ENCODE measurements at places on chromosomes 1 and 21.

DNA sequence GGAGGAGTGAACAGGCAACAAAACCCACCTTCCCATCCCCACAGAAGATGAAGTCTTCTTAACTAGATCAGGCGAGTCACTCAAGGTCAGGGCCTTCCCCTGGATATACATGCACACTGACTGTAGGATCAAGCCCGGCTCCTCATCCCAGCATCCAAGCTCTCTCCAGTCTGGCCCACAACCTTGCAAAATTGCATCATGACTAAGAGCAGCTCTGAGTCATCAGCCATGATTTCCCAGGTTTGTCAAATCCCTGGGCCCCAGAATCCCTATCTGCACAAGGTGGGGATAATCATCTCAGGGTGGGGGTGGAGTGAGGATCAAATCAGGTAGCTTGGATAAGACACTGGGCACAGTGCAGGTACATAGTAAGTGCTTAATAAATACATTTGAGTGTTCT lies 199.3 kb upstream of the GRIK3 start:
- DNase-seq = no peak

GRCh38 chr1:26582053-26582835 lies 52.7 kb downstream of the RPS6KA1 start:
- no peak for DNase-seq

DNA sequence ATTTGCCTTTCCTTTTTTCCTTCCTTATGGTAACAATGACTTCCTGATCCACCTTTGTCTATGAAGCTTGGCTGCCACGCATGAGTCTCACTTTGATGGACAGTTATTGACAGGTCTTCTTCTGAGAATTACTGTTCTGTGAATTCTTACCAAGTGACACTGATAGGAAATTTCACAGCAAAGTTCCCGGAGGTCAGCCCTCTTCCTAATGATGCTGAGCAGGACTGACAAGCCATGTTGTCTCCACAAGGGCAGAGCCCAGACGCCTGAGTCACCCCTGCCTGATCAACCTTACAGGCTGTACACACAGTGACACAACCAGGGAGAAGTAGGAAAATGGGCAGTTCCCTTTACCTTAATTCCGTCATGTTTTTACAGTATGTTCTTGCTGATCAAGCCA lies 44.2 kb downstream of the ZC3H11B start:
- DNase-seq = peak; percentile 27

DNA sequence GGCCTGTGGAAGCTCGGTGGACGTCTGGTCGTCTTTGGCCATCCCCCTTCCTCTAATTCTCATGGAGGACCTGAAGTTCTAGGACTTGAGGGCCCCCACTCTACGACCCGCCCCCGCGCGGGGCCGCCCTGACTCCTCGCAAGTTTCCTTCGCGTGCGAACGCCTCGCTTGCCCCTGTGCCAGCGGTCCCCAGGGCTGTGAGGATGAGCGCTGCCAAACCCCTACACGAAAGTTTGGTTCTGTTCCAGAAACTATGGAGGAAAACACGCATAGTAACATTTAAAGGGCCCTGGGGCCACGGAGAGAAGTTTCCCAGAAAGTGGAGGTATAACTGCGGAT lies 304 bp upstream of the GNG12 start:
- DNase-seq = no peak

GRCh38 chr1:43220905-43221778 lies 48.6 kb upstream of the TMEM125 start:
- DNase-seq = no peak

All from upper lobe of left lung (tissue), 6 donors.